Mesothelial cell of epicardium (in vitro differentiated cells): ENCODE measurements at places on chromosomes 12 and 14.

DNA sequence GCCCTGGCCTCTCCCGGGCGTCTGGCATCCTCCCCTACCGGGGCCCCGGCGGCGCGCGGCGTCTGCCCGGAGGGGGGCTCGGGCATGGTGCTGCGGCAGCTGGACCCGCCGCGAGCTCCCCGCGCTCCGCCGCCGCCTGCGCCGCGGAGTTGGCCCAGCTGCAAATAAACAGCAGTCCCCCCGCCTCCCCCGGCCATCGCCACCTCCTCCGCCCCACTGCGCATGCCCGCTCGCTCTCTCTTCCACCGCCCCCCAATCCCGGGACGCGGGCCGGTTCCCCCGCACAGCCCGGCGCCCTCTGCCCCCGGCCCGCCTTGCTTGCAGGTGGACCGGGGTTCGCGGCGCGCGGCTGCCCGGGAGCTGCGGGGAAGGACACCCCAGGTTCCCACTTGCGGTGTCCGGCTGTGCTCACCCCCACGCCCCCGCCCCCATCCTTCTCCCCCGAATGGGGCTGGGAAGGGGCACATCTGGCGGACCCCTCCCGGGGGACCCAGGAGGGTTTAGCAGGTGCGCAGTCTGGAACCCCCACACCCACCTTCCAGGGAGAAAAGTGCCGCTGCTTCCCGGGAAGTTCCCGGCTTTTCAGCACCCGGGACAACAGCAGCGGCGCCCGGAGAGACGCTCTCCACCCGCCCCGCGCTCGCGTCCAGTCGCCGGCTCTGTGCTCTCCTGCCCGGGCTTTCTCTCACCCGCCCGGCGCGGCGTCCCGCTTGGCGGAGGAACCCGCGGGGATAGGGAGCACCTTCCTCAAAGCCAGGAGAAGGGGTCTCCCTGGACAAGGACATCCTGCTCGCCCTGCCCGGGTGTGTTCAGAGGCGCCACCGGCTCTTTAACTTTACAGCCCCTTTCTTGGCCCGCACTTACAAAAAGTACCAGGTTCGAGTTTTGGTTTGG is at the start of gene TMTC1:
Gene TMTC1 (minus strand): TSS at position 170 of the 894 bp plus-strand sequence. CDS start 191 bp downstream, outside the sequence.
- DNase-seq, result peak; percentile 56

GRCh38 chr12:65900912-65901672 is 76.8 kb downstream of the HMGA2 start:
- DNase-seq, result no peak

DNA sequence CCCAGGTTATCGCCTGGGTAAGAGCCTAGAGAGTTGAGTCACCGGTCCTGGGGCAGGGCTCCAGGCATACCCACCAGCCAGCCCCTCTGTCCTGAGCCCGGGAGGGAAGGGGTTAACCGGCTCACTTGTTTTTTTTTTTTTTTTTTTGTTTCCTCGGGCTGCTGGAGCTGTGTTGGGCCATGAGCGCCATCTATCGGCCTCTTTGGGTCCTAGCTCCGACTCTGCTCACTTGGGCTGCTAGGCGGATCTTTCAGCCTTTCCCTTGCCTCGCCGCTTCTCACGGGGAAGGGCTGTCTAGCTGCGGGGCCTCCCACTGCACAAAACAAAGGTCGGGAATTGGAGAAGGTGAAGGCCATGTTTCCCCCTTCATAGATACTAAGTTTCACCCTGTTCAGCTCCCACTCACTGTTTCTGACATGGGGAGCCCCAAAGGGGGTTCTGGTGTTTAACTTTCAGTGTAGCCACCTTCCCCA is 2.8 kb upstream of the SMUG1 start:
- DNase-seq, result peak; percentile 72

DNA sequence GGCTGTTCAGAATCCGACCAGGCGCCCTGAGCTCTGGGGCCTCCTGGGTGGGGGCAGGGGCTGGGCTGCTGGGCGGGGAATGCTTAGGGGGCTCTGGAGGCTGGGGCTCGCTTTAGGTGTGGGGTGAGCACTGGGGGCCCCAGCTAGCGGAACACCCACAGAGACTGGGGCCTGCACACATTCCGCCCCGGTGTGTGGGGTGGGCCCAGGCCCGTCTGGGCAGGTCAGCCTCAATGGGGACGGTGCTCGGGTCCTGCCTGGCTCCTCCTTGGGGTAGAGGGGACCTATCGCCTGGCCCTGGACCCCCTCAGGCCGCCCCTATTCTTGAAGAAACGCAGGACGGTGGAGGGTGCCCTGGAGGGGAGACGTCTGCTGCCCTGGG is 364.8 kb downstream of the TMEM121 start:
- peak; percentile 3 for DNase-seq

- DNase-seq, result no peak
Observed at GRCh38 chr12:25005376-25005775, 56.5 kb upstream of the BCAT1 start.

- DNase-seq, result no peak
Observed at GRCh38 chr14:74611650-74612349, at the start of gene LTBP2. Gene LTBP2 (minus strand): TSS chr14:74612237. CDS start chr14:74611944, 293 bp downstream.

GRCh38 chr12:27922531-27923139 is 49.9 kb downstream of the PTHLH start:
- no peak for DNase-seq

DNA sequence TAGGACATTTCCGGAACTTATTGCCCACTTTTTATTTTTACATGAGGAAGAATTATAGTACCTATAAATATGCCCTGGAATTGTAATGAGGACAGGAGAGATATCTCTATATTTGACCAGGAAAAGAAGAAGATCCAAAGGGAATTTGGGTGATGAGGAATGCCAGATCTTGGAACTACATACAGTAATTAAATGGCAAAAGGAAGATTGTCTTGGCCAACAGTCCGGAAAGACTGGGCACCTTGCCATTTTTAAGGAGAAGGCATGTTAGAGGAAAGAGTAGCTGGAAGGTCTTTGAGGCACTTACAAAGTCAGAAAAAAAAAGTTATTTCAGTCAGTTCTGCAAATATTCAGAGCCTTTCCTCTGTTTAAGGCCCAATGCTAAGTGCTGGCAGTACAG is 616.4 kb downstream of the MED13L start:
- DNase-seq, result no peak

GRCh38 chr12:5376591-5377207 is 55.2 kb upstream of the NTF3 start:
- DNase-seq, result no peak

DNA sequence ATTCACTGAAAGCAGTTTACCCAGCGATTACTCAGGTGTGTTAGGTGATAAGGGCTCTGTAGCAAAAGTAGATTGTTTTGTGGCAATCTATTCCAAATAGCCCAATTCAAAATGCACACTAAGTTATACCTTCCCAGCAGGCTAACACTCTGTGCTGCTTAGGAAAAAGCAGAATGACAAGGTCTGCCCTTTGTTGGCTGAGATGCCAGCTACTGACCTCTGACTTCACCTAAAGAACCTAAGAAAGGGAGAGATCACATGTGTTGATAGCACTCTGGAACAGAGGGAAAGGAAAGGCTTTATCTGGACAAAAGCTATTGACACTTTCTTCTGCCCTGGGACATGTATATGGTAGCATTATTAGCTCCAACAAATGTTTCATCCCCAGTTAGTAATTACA is 402.3 kb downstream of the EGLN3 start:
- DNase-seq, result no peak

DNA sequence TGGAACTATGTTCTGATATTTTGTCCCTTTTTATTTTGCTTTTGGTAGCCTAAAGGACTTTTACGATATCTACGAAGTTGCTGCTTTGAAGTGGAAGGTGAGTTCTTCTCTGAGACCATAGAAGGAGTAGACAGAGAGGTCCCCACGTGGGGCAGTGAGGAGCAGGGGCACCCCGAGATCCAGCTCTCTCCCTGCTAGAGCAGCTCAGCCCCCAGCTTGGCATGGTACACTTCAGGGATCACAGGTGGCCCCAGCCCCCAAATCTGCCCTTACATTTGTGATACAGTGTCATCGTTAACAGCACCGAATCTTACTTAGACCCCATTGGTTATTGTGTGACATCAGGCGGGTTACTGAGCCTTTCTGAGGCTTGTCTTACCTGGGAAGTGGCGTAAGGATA is 56.8 kb downstream of the SLC8B1 start:
- DNase-seq, result no peak

DNA sequence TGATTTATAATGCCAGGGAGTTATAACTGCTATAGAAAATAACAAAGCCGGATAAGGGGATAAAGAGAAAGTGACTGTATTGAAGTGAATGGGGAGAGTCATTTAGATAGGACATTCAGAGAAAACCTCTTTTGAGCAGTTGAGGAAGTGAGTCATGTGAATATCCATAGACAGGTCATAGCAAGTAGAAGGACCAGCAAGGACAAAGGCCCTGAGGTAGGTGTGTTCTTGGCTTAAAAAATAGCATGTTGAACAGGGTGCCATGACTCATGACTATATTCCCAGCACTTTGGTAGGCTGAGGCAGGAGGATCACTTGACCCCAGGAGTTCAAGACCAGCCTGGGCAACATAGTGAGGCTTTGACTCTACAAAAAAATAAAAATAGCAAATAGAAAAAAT is 51.5 kb upstream of the RAP1B start:
- DNase-seq, result no peak

DNA sequence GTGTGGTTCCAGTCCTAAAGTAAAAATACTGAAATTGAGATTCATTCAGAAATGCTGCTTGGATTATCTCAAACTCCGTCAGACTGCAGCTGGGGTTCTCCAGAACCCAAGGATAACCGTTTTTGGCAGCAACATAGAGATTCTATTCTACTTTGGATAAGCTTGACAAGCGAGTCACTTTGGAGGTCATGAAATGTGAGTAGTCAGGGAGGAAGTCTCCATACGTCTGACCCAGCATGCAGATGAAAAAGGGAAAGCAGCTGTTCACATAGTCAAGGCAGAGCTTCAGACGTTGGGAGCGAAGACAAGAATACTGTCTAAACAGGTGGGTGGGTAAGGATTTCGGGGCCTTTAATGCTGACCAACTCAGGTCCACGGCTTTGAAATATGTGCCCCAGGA is 14.9 kb upstream of the HSP90B1 start:
- DNase-seq, result no peak

- no peak for DNase-seq
Observed at GRCh38 chr14:99529899-99530298, 48.7 kb downstream of the CCNK start.

DNA sequence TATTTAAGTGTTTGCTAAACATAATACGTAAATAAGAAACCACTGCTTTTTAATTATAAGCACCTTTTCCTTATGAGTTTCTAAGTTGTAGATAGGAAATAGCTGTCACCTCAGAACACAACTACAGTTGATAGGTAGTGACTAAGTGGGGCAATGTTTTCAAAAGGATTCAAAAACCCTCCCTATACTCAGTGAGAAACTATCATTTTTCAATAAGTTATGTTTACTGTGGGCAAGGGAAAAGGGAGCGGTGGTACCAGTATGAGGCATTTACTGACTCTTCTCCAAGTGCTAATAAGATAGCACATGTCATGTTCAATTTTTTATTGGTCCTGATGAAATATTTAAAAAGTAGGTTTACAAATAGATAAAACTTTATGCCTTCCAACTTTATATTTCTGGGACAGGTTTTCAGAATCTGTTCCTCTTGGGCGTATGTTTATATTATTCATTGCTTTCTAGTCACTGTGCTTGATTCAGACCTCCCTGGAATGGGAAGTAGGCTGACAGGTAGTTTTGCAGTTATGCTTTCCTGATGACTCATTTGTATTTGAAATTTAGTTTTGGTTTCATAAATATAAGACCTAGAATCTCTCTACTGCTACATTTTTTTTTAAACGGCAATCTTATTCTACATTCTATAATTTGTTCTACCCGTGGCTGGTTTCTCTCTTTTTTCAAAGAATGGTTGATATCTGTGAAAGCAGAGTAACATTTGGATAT is 153.1 kb downstream of the TMEM117 start:
- DNase-seq, result no peak

DNA sequence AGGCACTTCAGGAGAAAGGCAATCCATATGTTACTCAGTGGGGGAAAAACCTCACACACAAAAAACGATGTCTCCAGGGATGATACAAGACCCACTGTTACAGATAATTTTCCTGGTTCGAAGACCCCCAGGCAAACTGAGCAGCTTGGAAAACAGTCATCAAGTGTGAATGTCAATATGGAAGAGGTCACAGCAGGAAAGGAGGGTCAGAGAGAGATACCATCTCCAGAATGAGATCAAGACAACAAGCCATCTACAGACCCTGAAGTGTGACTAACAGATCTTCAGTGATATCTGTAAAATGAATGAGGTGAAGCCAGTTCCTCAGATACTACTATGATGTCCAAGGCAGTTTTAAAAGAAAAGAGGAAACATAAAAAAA is 28.6 kb downstream of the GNS start:
- no peak for DNase-seq

DNA sequence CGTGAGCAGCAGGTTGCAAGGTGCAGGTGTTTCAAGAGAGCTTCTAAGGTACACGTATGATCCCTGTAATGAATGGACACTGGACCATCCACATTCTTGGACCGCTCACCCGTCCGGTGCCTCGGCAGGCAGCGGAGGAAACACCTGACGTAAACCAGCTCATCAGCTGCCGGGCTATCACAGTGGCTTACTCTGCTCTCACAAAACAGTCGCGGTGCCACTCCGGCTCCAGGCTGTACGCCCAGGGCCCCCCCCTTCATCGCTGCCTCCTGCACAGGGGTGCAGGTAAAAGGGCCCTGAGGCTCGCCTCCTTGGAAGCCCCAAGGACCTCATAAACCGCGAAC is 436 bp downstream of the VPS33A start:
- DNase-seq, result no peak

- DNase-seq, result no peak
Observed at GRCh38 chr12:109845824-109846205, 12.6 kb upstream of the TRPV4 start.

GRCh38 chr14:24565766-24566165 is 10.3 kb downstream of the CTSG start:
- no peak for DNase-seq

DNA sequence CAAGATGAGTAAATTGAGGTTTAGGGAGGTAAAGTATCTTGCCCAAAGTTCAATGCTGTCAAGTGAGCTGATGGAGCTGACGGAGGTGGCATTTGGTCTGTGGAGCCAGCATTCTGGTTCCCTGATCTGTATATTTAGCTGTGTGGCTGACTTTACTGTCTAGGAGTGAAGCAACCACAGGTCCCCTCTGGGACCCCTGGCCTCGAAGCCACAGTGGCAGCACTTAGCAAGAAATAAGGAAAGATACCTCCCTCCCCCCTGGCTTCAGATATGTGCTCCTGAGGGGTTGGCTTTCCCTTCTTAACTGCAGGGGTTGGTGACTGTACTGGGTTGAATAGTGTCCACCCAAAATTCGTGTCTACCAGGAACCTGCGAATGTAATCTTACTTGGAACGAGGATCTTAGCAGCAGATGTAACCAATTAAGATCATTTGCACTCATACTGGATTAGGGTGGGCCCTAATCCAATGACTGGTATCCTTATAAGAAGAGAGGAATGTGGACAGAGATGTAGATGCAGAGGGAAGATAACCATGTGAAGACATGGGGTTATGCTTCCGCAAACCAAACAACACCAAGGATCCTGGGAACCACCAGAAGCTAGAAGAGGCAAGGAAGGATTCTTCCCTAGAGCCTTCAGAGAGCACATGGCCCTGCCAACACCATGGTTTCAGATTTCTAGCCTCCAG is 2.0 kb upstream of the ACVR1B start:
- DNase-seq, result no peak

DNA sequence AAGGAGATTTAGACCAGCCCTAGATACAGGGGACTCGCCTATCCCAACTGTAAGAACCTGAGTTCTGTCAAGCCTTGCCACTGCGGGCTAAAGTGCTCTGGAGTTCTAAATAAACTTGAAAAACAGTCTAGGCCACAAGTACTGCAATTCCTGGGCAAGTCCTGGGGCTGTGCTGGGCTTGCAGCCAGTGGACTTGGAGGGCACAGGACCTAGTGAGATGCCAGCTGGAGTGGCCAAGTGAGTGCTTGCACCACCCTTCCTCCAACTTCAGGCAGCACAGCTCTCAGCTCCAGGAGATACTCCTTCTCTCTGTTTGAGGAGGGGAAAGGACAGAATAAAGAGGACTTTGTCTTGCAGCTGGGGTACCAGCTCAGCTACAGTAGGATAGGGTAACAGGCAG is 307.6 kb upstream of the FBXO33 start:
- no peak for DNase-seq
